ENCODE measurements at places on chromosomes 1 and 21. TPM values are rescaled to one million over a fixed set of nuclear protein-coding genes. Genes with fewer than 3 reads are reported as not detected.

GRCh38 chr1:19723874-19724273, 59.2 kb downstream of the HTR6 start:
- H3K27ac ChIP-seq: no peak overlapping the region
- no peaks in the 10 kb centered on the region for H3K27me3 ChIP-seq
- H3K4me1 ChIP-seq: peaks cover 10% of the 10 kb centered on the region
- peaks cover 7% of the 10 kb centered on the region for H3K36me3 ChIP-seq
- no peak for DNase-seq
- H3K4me3 ChIP-seq: no peak overlapping the region

DNA sequence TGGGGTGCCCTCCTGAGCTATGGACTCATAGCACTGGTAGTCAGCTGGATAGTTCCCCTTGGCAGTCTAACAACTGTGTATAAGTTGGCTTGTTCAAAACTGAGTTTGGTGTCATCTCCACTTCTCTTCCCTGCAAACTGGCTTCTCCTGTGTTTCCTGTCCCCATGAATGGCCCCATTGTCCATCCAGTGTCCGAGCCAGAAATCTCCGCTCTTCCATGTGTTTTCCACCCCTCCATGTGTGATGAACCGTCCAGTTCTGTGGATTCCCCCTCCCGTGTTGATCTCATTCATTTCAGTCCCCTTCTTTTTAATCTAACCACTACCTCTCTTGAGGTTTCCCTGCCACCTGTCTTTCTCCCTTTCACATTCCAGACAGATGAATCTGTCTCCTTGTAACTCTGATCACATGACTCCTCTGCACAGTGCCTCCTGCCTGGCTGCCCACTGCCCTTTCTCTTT, 195.7 kb downstream of the ROR1 start:
- H3K4me1 ChIP-seq: peaks cover 71% of the 10 kb centered on the region
- peak overlapping the region; percentile 80 for H3K27ac ChIP-seq
- H3K27me3 ChIP-seq: no peaks in the 10 kb centered on the region
- peaks cover 14% of the 10 kb centered on the region for H3K36me3 ChIP-seq
- no peak for DNase-seq

DNA sequence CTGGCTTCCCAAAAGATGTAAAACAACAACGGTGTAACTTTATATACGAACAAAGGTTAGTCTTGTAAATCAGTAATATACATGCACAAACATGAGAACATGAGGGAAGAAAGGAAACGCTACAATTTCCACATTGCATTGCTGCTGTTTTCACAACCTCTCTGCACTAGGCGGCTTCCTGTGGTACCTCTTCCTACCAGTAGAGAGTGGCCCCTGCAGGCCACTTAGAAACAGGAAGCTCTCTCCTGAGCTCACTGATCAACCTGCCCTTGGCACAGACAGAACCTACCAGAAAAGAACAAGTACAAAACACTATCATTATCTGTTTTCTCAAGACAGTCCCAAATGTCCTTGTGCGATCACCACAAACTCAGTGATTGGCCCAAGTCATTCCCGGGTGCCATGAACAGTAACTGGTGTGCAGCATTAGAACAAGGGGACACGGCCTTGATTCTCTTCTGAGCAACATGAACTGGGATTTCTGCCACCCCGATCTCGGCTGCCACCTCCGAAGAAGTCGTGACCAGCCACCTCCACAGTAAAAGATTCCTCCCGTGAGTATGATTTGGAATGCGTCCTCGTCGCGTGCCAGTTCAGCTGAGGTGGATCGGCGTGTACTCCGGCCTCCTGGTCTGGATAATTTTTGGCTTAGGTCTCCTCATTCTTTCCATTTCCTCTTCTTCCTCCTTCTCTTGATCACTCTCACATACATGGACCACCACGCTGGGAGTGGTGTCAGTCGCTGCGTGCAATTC, 5.7 kb upstream of the KCNE1 start:
- peaks cover 23% of the 10 kb centered on the region for H3K36me3 ChIP-seq
- no peak overlapping the region for H3K27ac ChIP-seq
- no peak for DNase-seq
- H3K4me1 ChIP-seq: peaks cover 3% of the 10 kb centered on the region
- no peak overlapping the region for H3K4me3 ChIP-seq
- H3K27me3 ChIP-seq: no peaks in the 10 kb centered on the region

DNA sequence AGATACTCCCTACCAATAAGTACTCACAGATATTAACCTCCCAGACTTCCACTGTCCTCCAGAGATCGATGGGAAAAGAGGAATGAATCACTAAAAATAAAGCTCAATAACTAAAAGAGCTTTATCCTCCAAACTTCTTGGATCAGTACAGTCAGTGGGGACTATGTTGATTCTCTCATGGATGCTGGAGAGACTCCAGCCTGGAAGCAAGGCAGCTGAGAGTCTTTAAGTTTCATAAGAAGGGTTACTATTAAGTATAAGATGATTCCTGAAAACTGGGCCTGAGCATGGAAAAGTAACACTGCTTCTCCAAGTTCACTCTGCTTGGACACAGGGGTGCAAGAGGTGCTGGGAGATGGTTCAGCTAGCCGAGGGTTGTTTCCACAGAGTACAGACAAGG, 6.2 kb upstream of the DDR2 start:
- no peaks in the 10 kb centered on the region for H3K27me3 ChIP-seq
- DNase-seq: no peak
- H3K36me3 ChIP-seq: no peaks in the 10 kb centered on the region
- peak overlapping the region; percentile 86 for H3K27ac ChIP-seq
- peaks cover 37% of the 10 kb centered on the region for H3K4me1 ChIP-seq

Gene CELA2B
- not detected for total RNA-seq
